ENCODE measurements at places on chromosomes 11 and 22.

DNA sequence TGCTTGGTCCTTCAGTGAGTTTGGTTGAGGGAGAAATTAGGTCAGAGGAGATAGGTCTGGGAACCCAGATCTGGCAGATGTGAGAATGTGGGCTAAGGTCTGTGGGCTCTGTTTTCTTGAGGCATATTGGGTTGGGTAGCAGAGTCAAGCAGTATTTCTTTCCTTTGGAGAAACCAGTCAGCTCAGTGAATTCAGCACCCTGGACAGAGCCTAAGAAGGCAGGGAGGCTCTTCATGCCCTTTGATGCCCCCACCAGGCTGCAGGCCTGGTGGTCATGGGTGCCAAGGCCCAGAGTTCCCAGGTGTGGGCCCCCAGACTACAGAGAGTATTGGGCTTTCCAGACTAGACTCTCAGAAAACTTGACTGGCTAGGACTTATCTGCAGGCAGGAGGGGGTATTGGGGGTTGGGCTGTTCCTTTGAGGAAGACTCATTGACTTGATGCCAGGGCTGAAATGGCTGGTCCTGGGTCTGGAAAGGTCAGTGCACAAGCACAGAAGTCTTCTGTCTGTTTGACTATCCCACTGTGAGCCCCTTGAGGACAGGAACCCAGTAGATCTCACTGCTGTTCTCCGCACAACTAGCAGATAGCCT is 45.3 kb upstream of the NECTIN1 start:
- DNase-seq: no peak

GRCh38 chr11:486189-486588 is 20.9 kb downstream of the RNH1 start:
- DNase-seq: no peak

GRCh38 chr11:102874852-102875251 is at the start of gene MMP12:
Gene MMP12, minus strand, starts transcription at chr11:102874982. Its CDS starts 45 bp downstream, at chr11:102874937.
- DNase-seq: no peak

DNA sequence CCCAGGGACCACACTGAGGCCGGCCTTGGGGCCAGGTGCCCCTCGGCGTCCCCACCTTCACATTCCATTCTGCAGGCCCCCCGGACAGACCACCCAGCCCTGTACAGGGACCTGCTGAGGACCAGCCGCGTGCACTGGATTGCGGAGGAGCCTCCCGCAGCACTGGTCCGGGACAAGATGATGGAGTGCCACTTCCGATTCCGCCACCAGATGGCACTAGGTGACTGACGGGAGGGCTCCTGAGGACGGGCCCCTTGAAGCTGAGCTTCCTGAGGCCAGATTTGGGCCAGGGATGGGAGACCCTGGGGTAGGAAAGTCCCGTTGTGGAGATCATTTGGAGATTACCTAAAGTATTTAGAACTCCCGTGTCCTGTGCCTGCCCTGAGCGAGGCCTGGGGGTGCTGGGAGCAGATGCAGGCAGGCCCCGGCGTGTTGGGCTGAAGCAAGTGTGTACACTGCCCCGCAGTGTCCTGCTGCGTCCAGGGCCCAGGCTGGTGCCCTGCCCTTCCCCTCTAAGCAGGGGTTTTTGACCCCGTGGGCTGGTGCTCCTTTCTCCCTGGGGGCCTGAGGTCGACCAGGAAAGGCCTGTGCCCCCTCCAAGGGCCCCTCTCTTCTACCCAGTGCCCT is 20.0 kb downstream of the TRMU start:
- DNase-seq: no peak

- DNase-seq: no peak
These were observed 41.0 kb upstream of the PARVG start for GRCh38 chr22:44139773-44140172.

- no peak for DNase-seq
These were observed 87.5 kb downstream of the TMEM135 start for GRCh38 chr11:87125257-87125656.

DNA sequence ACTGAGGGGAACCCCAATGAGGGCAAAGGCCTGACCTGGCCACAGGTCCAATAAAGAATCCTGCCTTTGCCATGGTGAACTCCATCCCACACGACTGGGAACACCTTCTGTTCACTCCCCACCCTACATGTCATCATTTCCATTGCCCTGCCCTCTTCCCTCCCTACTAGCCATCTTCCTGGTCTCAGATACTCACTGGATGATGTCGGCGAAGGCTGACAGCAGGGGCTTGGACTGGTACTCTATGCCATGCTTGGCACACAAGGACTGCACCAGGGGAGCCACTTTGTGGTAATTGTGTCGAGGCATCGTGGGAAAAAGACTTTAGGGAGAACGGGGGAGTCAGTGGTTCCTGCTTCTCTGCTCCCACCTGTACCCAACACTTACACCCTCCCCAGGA is 9.9 kb downstream of the FEN1 start:
- DNase-seq: no peak

DNA sequence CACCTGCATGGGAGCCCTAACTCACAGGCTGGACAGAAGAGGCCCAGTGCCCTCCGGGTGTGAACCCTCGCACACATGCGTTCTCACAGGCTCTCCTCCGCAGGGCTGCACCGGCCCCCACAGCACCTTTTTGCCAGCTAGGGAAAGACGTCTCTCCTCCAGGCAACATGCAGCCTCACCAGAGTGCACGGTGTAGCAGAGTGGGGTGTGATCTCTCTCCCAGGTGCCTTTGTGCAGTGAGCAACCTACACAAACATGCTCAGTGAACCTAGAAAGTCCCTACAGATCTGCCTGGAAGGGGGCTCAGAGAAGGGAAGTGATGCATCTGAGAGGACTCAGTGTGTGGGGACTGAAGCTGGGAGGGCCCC is 3.7 kb upstream of the CARNS1 start:
- no peak for DNase-seq

GRCh38 chr11:115167456-115167855 is 336.8 kb downstream of the CADM1 start:
- DNase-seq: no peak

DNA sequence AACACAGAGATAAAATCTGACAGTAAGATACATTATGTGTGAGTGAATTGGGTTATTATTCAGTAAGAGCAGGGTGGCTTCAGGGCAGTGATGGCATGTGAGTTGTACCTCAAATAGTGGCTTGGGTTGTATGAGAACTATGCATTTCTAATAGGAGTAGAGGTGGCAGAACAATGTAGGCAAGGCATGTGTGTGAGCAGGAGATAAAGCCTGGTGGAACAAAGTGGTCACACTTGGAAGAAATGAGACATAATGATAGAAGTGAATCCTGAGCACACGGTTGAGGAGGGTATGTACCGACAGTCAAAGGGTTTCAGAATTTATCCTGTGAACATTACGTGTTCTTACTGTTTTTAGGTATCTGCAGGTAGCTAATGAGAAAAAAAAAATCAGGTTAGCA is 159.3 kb downstream of the CASP12 start:
- DNase-seq: no peak

DNA sequence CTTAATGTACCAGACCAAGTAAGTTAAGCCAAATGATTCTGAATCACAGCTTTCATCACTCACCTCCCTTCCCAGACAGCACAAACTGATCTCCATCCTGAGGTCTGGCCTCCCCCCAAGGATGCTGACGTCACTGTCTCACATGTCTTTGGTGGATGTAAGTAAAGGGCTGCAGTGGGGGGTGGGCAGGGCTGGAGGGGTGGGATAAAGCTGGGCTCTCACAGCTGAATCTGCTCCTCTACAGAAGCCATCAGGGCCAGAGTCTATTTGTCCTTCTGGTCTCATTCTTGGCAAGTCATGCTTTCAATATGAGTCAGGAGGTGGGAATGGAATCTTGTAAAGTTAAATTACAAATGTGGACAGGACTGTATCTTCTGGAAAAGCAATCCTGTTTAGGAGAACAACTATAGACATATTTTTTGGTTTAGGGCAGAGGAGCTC is 32.7 kb downstream of the P4HA3 start:
- DNase-seq: no peak

DNA sequence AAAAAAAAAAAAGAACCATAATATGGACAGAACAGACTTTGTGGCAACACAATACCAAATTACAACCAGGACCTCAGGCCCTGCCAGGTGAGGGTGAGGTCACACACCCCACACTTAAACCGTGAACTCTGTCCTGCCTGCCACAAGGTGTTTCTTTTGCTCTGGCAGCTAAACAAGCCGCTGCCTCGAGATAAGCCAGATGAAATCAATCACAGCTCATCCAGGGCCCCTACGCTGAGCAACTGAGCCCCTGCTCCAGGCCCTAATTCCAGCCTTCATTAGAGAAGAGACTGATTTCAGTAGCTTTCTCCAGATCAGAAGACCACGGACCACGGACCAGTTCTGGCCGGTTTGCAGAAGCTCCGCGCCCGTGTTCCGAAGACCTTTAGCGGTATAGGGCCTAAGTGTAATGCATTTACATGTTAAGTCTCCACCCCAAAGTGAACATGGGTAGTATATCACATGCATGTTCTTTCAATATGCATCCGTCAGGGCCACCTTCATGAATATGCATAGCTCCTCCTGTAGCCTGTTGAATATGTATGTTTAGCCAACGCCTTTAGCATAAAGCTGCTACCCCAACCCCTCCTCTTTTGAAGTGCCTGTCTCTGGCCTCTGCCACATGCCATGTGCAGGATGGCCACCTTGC is 14.8 kb upstream of the RAC2 start:
- DNase-seq: no peak

- peak; percentile 83 for DNase-seq
These were observed 34.2 kb upstream of the VPREB1 start for GRCh38 chr22:22210375-22210774.

DNA sequence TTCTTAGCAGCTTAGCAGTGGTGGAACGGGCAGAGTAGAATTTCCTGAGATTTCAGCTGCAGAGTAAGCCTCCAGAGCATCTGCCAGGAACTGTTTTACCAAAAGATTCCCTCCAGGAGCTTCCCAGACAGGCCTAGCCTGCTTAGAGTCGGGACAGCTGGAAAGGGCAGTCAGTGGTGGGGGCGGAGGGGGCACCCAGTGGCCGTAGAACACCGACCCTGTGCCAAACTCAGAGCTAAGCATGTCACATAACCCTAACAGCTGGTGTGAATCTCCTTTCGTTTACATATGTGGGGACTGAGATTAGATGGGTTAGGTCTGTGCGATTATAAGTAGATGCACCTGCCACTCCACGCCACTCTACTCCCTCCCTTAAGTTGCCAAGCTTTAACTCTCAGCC is 80.0 kb upstream of the CRTAM start:
- DNase-seq: no peak

DNA sequence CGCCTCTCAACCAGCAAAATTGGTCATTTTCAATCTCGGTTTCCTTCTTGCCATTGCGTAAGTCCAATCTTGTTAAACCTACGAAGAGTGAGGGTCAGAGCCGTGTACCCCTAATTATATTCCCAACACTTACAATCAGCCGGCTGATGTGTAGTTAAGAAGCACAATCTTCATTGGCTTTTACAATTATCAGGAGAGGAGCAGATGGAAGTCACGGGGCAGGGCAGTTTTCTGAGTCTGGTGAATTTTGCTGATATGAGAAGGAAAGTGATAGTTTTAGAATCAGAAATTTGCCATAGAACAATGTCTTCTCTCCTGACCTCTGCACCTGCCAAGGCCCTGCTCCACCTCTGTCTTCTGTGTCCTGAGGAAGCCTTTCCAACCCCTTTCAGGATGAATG is 35.0 kb upstream of the ATXN10 start:
- DNase-seq: no peak

DNA sequence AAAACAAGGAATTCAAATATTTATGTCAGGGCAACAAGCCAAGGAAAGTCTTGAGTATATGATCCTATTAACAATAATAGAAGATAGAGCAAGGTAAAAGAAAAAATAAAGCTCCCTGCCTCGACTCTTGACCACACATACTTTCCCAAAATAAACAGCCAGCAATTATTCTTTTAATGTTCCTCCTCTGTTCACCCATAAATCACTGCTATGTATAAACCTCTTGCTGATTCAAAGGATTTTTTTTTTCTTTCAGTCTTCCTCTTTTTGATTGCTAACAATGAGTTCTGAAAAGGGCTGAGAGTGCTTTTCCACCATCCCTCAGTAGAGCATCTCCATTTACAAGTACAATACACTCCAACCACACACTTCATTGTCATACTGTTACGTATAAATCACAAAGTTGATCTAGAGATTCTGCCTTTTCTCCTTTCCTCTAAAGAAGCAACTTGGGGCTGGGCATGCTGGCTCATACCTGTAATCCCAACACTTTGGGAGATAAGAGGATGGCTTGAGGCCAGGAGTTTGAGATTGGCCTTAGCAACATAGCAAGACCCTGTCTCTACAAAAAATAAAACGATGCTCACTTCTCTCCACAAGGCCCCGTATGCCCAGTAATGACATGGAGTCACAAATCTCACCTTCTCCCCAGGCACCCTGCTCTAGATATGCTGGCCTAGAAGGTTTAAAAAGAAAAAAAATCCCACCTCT is 24.0 kb downstream of the RAB30 start:
- DNase-seq: no peak
